T-helper 1 cell (primary cell): ENCODE measurements at places on chromosomes 1 and 21.
A peak's percentile ranks its signal among the peaks of the same experiment; 100 is the strongest.

GRCh38 chr1:15171271-15171908 is 17.8 kb downstream of the TMEM51 start:
- no peak for DNase-seq

- no peak for DNase-seq
Observed at GRCh38 chr1:68426594-68426993, 23.2 kb downstream of the RPE65 start.

- DNase-seq = no peak
Observed at GRCh38 chr1:32358435-32358834, 3.9 kb downstream of the FAM229A start.

GRCh38 chr1:226649780-226650179 is 89.3 kb downstream of the ITPKB start:
- DNase-seq = no peak

DNA sequence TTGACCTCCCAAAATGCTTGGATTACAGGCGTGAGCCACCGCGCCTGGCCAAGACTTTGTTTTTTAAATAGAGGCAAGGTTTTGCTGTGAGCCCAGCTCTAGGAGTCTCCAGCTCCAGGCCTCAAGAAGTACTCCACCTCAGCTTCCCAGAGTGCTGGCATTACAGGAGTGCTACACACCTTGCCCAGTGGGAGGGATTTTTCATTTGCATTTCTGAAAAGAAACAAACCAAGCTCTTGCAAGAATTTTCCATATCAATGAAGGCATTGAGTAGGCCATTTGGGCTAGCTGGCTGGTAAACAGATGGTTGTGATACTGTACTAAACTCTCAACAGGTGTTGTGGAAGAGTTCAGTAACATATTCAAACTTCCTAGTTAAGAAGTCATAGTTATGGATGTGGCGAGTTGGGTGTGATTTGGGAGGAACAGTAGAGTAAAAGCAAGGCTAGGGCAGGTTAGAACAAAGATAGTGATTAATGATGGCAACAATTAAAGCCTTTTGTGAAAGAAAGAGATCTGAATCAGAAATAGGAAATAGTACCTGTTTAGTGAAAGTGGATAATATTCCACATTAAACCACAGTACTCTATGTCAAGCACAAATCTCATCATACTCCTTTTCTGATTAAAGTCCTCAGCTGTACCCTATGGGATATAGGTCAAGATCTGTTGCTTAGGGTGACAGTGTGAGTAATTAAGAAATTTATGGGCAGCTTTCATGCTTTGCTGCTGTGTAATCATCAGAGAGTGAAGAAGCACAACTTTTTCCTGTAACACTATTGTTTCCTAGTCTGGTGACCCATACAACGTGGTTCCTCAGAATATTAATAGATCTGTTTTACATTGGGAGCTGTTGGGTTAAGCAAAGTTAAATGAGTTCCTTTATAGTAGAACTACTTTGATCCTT is 10.7 kb downstream of the AKIRIN1 start:
- no peak for DNase-seq

DNA sequence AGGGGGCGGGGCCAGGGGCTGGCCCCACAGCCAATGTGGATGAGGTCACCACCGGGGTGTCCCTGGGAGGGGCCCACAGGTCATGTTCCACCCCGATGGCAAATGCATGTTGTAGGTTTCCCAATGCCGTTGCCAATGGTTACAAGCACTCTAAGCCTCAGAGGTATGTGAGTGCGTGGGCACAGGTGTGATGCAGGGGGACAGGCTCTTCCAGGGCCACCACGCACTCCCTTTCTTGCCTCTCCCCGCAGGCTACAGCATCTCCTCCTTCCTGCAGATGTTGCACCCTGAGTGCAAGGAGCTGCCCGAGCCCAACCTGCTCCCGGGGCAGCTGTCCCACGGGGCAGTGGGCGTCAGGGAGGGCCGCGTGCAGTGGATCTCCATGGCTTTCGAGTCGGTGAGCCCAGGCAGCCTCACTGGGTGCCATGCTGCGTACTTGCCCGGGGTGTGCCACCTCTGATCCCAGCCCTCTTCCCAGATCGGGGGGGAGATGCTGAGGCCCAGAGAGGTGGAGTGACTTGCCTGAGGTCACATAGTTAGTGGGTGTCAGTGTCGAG is 52.4 kb downstream of the DISP3 start:
- no peak for DNase-seq

DNA sequence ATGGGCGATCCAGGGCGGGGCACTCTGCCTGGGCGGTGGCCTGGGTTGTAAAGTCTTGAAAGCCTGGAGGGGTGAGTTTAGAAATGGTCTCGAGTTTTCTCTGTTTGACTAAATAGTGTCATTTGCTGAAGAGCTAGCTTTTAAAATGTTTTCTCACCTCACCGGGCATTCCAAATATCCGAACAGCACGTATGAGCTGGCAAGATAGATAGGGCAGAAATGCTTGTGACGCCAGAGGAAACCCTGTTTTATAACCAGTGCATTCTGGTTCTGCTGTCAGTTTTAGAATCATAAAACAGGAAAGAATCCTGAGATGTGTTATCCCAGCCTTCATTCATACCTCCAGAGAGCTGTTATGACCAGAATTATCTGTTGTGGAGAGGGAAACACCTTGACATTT is 725 bp downstream of the RTCA start:
- no peak for DNase-seq

DNA sequence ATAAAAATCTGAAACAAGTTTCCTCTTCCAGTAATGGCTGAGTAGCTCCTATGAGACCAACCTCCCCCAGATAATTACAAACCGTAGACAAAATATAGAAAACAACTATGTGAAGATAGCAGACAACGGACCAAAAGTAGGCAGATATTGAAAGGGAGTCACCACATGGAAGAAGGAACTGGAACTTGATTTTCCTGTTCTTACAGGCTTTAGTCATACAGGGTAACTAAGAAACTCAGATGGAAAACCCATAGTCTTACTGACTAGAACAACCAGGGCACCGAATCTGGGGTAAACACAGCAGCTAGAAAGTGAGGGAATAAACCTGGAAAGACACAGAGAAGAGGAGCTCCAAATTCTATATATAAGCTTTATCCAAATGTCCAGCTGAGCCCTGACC is 26.0 kb downstream of the LMX1A start:
- no peak for DNase-seq

DNA sequence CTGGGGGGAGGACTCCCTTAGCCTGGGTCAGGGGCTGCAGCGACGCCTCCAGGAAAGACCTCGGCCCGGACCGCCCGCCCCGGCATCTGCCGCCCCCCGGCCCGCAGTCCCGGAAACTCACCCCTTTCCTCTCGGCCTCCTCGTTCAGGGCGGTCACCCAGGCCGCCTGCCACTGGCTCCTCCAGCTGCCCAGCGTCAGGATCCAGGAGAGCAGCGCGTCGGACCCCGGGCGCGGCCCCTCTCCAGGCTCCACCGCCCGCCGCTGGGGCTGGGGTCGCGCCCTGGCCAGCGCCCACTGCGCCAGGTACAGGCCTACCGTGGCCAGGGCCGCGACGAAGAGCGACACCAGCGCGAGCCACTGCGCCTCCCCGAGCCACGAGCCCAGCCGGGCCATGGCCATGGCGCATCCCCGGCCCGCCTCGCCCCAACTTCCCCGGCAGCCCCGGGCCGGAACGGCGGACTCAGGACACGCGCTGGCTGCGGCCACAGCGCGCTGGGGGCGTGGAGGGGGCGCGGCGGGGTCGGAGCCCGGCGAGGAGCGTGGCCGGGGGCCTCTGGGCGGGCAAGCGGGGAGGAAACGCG is 478 bp downstream of the C2CD2 start:
- DNase-seq = no peak

DNA sequence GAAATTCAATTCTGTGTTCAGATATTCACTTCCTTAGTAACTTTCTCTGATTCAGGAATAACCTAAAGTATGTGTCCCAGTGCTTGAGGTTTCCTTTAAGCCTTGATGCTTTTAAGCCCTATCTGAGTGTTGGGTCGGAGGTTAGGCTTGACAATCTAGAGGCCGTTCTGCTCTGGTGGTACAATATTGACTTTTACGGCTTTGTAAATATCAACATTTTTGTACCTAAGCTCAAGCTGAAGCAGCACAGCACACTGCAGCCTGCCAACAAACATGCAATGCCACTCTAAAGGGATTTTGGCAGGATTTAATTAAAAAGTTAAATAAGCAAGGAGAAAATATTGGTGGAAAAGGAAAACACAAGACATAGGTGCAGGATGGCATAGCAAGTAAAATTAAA is 279.2 kb downstream of the NEGR1 start:
- DNase-seq = no peak

GRCh38 chr21:16156841-16157489 is 427.2 kb downstream of the USP25 start:
- no peak for DNase-seq

- peak; percentile 22 for DNase-seq
Observed at GRCh38 chr1:111399792-111400610, 27.5 kb downstream of the OVGP1 start.

- DNase-seq = no peak
Observed at GRCh38 chr1:10825592-10825991, 29.1 kb upstream of the CASZ1 start.

GRCh38 chr1:189752461-189752995 is 725.1 kb downstream of the BRINP3 start:
- DNase-seq = no peak

DNA sequence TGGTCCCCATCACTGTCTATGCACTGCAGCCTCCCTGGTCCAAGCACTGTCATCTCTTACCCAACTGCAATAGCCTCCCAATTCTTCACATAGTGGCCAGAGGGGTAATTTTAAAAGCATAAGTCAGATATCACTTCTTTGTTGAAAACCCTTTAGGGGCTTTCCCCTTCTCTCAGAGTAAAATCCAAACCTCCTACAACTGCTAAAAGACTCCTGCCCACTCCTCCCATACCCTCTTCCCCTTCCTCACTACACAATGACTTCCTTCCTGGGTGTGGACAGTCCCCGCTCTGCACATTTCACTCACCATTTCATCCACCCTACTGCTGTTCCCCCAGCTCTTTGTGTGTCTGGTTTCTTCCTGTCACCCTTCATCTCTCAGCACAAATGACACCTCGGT is 8.3 kb downstream of the MCOLN2 start:
- DNase-seq = no peak

DNA sequence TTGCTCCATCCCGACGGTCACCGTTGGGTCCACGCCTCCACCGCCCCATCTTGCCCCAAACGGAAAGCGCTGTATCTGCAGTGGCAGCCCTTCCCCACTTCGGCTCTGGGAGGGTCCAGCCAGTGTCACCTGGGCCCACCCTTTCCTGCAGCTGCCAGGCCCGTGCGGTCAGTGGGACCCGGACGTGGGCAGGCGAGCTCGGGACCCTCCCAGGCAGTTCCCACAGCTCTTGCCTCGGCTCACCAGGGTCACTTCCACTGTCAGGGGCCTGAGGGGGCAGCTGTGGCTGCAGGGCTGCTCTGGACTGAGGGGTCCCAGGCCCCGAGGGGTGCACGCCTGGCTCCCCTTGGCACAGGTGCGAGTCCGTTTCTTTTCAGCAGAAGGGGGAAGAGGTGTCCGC is 80.7 kb downstream of the SKI start:
- no peak for DNase-seq

GRCh38 chr1:58282623-58283387 is 263.7 kb downstream of the OMA1 start:
- DNase-seq = no peak

DNA sequence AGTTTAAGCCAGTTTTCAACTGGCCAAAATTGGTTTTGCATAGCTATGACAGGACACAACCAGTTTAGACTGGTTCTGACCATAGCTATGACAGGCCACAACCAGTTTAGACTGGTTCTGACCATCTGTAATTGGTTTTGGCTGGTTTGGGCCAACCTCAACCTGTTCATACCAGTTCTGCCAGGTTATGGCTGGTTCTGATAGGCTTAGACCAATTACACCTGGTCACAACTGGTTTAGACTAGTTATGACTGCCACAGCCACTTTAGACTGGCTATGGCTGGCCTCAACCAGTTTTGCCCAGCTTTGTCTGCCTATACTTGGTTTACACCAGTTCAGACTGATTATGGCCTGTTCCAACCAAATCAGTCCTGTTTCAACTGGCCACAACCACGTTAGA is 353.2 kb upstream of the CAMK1G start:
- no peak for DNase-seq

DNA sequence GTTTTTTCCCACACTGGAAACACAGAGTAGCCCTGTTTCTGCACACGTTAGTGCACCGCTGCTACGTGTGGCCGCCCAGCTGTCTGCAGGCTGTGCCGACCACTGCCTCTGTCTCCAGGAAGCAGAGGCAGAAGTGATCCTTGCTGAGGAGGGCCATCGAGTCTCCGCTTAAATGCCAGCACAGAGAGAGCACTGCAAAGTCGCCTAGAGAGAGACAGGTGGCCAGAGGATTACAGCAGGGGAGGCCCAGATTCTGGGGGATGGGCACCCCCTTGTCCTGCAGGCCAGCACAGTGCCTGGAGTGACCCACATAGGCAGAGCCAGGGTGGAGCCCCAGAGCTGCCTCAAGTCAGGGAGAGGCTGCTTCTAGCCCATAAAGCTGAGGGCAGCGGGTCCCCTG is 6.1 kb downstream of the TPRG1L start:
- DNase-seq = no peak

DNA sequence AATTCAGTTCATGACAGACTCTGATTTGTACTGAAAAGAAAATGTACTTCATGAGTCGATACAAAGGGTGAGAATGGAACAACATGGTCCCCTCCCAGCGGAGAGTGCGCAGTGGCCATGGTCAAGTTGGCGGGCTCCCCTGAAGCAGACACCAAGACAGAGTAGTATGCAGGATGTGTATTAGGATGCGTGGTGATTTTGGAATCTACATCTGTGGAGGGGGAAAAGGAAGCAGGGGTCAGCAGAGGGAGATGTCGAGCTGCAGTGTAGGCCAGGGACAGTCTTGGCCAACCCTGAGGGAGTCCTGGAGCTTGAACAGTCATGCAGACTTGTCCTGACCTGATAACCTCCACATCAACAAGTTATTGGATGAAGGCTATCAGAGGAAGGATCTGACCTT is 481.0 kb downstream of the OMA1 start:
- no peak for DNase-seq

GRCh38 chr1:15943328-15943991 is 32.4 kb downstream of the ZBTB17 start:
- DNase-seq = no peak

DNA sequence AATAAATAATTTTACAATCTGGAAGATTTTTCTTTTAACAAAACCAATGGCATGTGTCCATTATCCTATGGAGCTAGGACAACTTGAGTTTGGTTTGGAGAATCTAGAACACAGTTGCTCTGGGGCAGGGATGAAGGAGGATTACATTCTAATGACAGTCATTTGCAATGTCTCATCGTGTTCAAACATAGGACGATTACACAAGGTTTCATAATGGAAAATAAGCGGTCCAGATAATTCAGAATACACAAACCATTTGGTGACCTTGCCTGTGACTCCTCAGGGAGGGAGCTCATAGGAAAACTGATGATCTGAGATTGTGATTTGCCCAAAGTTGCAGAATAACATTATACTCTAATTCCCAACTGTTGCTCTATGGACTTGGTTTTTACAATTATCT is 27.6 kb upstream of the RGL1 start:
- no peak for DNase-seq

GRCh38 chr1:222043444-222044292 is 301.8 kb upstream of the DUSP10 start:
- DNase-seq = no peak

GRCh38 chr1:119702384-119702783 is 9.3 kb upstream of the PHGDH start:
- no peak for DNase-seq
